T-helper 1 cell (primary cell): ENCODE measurements at places on chromosomes 12 and 14.

DNA sequence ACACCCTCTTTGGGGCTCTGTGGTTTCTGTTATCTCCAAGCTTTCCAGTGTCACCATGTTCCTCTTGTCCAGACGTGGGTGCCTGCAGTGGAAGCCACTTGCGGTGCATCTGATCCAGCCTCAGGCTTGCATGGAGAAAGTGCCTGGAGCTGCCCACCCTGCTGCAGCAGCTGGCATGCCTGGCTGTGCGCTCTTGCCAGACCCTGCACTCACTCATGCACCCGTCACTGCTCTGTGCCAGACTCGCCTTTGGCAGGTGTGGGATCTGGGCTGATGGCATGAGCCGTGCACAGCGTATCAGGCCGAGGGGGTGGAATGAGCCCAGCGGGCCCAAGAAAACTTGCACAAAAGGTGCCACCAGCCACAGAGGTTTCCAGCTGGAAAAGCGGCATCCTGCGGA lies 105.1 kb downstream of the MNAT1 start:
- DNase-seq: no peak

DNA sequence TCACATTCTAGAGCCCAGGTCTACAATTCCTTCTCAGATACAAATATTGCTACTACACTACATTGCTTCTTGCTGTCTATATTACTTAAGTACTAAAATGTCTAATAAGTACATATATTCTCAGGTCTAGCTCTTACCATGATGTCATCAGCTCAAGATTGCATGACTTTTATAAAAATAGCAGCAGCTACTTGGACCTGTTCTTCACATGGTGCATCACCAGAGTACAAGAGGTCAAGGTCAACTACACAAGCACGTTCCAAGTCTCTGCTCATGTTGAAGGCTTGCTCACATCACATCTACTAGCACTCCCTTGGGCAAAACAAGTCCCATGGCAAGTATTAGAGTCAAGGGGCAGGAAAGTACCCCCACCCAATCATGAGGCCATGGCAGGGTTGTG lies 465.6 kb downstream of the MED13L start:
- no peak for DNase-seq

DNA sequence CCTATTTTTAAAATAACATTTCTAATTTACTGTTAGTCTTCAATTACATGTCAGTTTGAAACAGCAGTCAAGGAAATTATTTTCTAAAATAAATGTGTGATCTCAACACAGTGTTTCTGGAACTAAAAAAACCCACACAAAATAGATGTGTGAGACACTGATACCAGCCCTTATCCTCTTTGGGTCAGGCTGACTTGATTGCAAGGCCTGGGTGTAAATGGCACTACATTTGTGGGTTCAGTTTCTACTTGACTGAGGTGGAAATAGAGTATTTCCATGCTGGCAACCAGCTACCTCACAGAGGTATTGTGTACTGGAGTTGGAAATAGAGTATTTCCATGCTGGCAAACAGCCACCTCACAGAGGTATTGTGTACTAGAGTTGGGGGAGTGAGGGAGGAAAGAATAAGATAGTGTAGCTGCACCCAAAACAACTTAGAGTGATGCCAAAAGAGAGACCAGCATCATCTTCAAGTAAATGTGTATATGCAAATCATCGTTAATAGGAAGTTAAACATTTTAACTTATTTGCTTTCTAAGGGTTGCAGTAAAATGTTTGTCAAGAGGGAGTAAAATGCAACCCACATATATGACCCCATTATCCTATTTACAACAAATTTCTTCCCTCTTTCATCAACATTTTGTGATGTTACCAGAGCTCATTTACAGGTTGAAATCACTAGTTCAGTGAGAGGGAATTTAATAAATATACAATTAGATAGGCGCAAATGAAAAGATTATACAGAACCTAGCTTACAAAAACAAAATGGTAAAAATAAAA lies 10.7 kb upstream of the LYZ start:
- DNase-seq: no peak

- DNase-seq: no peak
These were observed 50.1 kb upstream of the STK38L start for GRCh38 chr12:27193854-27194544.

DNA sequence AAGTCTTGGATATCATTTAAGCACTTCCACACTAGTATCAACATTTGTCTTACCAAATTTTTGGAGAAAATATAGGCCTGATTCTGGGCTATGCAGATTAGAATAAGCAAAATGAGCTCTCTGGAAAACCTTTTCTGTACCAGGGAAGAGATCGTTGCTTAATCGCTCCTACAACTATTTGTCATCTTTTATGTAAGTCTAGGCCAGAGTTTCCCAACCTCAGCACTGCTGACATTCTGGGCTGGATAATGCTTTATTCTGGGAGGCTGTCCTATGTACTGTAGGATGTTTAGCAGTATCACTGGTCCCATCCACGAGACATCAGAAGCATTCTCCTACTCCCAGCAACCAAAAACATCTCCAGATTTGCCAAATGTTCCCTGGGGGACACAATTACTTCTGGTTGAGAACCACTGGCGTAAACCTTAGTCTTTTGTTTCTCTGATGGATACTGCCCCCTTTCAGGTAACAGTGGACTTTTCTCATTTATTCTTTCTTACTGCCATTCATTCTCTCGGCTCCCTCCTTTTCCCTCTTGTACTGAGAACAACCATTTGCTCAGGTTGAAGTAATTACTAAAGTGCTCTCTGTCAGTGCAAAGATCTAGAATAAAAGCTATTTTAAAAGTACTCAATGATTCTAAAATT lies 316.9 kb upstream of the E2F7 start:
- DNase-seq: no peak

DNA sequence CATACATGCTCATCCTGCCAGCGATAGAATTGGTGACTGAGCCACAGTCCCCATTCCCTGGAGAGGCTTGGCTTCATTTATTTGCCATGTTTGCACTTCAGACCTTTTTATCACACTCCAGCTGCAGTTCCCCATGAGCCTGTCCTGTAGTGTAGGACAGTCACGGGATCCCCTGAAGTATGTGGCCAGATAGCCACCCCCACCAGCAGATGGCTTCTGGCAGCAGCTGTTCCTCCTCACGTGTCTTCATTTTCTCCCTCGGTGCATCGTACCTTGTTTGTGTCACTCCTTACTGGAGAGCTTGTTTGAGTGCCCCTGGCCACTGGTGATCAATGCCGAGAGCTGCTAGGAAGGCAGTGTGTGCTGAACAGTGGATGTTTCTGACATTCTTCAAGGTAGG lies 40.2 kb downstream of the UBE3B start:
- DNase-seq: no peak

DNA sequence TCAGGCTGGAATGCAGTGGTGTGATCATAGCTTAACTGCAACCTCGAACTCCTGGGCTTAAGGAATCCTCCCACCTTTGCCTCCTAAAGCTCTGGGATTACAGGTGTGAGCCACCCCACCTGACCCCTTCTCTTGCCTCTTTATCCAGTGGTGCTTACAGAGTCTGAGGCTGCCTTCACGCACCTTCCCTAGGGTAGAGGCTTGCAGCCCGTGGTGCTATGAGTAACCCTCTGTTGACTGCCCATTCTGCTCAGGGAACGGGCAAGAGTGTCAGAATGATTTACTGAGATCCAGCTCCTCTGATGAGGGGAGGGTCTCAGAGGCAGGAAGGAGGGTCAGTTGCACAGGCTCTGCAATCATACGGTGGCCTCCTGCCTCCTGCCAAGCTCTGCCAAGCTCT lies 125.1 kb upstream of the TBX3 start:
- no peak for DNase-seq

DNA sequence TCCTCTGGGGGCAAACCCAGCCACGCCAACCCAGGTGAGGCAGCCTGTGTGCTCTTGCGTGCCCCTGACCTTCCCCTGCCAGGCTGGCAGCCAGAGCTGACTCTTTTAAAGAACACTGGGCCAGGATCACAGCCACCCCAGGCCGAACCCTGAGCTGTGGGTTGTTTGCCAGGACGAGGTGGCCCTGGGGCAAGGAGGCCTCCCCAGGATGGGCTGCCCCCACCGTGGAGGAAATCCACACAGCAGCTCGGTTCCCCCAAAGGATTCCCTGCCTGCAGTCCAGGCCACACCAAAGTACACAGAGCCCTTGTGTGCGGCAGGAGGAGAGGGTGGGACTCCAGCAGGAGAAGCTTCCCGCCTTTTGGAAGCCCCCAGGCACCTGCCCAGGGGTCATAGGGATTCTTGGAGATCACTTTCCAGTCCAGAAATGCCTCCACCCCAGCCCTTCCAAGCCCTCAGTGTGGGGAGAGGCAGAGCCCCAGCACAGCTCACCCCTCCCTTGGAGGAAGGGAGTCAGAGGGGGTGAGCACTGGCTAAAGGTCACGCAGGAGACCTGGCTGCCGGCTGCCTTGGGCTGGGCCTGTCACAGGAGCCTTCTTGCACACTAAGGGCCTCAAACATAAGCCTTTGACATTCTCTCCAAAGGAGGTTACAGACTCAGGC lies 115.6 kb downstream of the CALM1 start:
- no peak for DNase-seq

DNA sequence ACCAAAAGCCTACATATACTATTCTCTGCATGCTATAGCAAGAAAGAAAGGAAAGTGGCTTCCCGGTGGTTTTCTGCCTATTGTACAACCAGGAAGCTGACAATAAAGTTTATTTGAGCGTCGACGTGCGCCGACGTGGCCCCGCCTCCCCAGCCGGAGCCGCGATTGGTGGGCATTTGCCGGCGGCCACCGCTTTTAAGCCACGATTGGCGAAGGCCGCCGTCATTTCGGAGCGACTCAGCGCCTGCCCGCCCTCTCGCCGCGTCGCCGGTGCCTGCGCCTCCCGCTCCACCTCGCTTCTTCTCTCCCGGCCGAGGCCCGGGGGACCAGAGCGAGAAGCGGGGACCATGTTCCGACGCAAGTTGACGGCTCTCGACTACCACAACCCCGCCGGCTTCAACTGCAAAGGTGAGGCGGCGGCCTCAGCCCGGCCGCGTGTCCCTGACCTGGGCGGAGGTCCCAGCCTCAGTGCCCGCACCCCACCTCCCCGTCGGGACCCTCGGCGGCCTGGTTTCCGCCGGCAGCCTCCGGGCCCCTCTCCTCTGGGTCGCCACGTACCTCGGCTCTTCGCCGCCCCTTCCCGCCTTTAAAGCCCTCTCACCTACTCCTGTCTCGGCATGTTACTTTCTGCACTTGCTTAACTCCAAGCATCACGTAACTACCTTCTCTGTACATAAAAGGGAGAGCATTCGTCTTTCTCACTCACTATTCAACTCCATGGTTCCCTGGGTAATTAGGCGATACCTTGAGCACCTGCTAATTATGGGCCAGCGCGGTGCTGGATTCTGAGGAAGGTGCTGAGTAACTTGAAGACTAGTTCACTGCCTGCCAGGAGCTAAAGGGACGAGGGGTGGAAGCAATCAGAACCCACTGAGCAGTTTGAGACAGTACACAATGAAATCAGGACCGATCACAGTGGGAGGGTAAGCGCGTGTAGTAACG lies at the start of gene RTRAF:
TSS of gene RTRAF (plus strand) at position 254 of the 942 bp plus-strand sequence. CDS start at position 348, 94 bp downstream.
- peak; percentile 92 for DNase-seq

GRCh38 chr12:93419388-93420034 lies 22.2 kb downstream of the UBE2N start:
- no peak for DNase-seq

DNA sequence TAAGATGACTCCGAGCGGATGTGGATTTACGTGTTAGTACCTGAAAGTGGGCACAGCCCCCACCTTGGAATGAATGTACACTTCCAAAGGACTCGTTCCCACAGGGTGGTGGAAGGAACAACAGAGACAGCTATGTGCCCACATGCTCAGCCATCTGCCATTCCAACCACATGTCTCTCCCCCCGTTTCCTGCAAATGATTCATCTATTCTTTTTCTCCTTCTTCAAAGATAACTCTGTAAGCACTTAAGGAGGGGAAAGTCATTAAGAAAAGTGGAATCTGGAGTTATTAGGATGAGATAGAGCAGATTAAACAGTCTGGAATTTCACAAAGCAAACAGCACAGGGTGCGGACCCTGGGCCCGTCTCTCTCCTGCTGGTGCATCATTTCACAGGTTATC lies 18.5 kb upstream of the DUSP6 start:
- no peak for DNase-seq

DNA sequence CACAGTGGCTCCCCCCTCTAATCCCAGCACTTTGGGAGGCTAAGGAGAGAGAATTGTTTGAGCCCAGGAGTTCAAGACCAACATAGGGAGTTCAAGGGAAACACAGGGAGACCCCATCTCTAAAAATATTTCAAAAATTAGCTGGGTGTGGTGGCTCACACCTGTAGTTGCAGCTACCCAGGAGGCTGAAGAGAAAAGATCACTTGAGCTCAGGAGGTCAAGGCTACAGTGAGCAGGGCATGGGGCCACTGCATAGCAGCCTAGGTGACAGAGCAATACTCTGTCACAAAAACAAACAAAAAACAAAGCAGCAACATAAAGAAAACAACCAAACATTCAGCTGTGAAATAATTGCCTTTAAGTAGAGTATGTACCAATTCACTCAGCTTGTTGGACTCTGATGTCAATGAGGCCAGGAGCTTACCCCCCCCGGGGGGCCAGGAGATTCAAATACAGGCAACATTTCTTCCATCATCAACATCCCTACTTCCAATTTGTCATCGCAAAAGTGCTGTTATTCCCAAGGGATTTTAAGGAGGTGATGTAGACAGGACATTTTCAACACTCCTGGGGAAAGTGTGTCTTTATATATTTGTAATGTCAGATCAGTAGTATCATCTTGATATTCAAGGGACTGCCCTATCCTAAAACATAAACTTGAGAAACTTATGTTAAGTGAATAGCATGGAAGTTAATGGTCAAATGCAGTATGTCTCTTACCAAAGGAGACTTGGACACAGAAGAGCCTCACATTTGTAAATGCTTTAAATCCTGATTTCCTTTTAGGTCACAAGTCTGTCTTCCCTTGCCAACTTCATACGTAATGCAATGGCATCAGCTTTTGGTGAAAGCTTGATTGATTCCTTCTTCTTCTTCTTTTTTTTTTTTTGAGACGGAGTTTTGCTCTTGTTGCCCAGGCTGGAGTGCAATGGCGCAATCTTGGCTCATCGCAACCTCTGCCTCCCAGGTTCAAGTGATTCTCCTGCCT lies 40.6 kb upstream of the AEBP2 start:
- DNase-seq: no peak

DNA sequence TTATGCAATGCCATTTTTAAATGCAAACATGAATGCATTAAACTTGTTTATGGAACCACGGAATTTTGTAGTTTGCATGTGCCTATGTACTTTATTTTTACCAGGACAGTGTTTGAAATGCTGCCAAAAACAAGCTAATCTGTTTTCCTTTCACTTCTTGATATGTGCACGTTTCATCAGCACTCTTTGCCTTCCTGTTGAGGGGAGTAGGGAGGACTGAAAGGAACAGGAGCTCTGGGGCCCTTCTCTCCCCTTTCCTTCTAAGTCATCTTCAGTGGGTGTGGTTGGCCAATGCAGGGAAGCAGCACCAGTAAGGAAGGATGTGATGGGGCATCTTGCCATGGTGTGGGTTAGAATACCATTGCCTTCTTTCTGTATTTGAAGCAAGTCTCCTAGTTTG lies 12.1 kb upstream of the PPP4R4 start:
- no peak for DNase-seq

DNA sequence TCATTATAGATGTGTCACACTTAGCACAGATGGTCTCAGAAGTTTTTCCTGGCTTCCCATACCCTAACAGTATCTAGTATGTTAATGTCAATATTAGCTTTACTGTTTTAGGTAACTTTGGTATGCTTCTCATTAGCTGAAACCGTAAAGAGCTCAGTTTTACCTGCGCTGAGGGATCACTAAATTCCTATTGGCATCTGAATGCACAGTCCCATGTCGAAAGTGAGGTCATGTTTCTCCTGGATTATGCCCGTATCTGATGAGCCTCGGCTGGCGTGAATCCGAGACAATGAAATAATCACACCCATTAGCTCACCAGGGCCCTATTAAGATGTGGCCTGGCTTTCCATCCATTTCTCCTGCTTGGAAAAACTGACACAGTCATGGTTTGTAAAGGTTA lies 418.2 kb downstream of the ZFP36L1 start:
- no peak for DNase-seq

- DNase-seq: no peak
These were observed 80.2 kb downstream of the TMCC3 start for GRCh38 chr12:94570161-94570560.
